ENCODE measurements at places on chromosomes 7 and 10.

DNA sequence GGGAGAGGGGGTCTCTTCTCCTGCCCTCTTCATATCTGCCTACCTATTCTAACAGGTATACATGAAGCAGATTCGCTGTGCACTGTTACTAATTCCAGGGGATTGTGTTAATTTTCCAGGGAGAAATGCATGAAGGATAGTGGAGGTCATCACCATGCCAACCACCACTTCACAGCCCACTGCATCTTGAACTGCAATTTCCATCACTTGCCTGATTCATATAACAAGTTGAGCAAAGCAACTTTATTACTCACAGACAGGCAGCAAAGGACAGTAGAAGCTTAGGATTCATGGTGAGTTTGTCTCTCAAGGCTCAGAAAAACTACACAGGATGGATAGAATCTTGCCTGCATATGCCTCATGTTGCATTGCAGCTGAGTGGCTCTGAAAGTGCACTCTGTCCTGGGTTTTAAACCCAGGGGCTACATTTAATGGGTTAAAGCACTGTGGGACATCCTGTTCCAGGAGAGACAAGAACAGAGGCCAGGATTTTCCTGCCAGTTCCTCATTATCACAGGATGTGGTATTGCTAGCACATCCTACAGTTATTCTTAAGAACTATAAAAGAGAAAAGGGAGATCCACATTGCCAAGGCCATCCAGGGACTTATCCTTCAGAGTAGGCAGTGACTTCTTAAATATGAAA, 136.9 kb upstream of the PRSS1 start:
- DNase-seq = no peak

GRCh38 chr10:11934262-11934661, 108.3 kb downstream of the UPF2 start:
- DNase-seq = no peak

DNA sequence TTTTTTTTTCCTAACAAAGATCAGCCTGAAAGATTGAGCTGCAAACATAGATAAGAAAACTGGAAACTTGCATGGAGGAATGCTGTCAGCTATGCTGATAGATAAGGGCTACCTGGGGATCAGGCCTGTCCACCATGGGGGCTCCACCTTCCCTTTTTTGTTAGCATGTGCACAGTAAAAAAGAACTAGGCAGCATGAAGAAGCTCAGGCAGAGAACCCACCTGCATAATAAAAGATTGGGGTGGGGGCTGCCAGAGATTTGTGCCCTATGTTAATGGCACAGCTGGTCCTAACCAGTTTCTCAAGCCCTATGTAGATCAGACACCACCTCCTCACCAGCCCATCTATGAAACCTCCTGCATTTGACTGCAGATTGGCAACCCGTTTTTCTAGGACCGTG, 45.4 kb upstream of the CACNB2 start:
- DNase-seq = no peak

- DNase-seq = no peak
These were observed 226.9 kb downstream of the ABCA13 start for GRCh38 chr7:48398191-48398590.

DNA sequence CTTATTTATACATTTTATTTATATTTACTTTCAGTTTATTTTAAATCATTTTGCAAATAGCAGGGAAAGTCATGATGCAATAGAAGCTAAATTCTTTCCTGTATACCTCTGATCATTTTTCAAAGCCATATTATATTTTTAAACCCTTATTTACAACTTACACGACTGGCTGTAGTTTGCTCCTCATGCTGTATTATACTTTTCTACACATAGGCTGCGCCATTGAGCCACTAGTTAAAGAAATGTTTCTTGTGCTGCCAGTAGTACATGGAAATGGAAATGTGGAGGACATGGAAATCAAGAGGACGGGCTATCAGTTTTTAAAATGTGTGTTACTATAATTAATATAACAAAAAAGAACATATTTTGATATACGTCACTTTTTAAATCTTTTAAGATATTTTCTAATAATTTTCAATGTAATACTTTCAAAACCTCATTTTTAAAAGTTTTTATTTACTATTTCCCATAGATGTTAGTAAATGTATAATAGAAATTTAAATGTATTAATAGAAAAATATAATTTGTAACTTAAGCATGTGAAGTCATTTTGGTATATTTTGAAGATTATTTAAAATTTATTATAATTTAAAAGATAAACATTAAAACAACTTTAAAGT, 118.5 kb downstream of the VTI1A start:
- DNase-seq = peak; percentile 2

GRCh38 chr10:18364987-18365775, 225.0 kb downstream of the CACNB2 start:
- no peak for DNase-seq

DNA sequence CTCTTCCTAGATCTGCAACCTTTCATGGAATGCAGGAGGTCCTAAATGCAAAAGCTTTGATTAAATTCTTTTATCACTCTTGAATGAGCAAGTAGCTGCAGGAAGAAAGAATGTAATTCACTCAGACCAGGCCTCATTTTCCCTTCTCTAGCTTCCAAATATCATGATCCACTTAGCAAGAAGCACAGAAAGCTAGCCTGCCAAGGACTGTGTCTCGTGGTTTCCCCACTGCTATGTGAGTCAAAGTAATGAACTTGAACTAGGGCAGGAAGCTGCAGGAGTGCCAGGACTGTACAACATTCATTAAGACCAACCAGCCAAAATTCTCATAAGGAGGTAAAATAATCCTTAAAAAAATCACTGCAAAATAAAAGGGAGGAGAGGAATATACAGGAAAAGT, 379.2 kb downstream of the CALN1 start:
- no peak for DNase-seq

GRCh38 chr10:22912763-22913384, 15.0 kb upstream of the ARMC3 start:
- DNase-seq = no peak

GRCh38 chr7:142001163-142001874, 5.6 kb downstream of the MGAM start:
- no peak for DNase-seq

- no peak for DNase-seq
These were observed 36.8 kb downstream of the CCM2 start for GRCh38 chr7:45036796-45037195.

GRCh38 chr10:99827936-99828335, 45.5 kb downstream of the ABCC2 start:
- no peak for DNase-seq

- DNase-seq = no peak
These were observed 11.8 kb downstream of the FAM3C start for GRCh38 chr7:121384265-121384664.

- no peak for DNase-seq
These were observed 3.4 kb upstream of the ACTR3C start for GRCh38 chr7:150326657-150327268.

DNA sequence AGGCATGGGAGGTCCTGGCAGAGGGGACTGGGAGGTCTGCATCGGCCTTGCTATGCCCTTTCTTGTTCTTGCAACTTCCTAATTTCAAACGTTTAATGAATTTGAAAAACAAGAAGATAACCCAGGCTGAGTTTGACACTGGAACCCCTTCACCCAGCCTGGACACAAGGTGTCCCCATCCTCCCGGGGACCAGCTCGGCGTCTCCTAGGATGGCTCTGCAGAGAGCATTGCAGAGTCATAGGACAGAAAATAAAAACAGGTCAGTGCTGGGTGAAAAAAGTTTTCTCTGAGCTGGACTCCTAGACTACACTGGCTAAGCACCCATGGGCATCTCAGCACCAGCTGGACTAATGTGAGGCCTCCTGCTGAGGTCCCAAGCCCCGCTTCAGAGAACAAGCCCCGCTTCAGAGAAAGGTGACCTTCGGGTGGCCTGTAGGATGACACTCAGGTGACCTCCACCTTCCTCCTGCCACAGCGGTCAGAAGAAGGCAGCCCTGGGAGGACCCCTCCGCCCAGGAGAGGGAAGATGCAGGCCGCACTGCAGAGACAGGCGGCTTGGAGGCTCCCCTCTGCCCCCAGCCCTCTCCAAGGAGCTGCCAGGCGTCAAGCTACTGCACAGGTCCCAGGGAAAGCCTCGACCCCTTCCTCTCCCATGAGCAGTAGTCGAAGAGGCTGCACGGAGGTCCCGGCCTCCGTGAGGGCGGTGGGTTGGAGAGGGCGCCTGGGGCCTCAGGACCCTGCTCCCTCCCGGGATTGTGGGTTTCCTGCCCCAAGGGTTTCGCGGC, 9.3 kb upstream of the UNCX start:
- no peak for DNase-seq

DNA sequence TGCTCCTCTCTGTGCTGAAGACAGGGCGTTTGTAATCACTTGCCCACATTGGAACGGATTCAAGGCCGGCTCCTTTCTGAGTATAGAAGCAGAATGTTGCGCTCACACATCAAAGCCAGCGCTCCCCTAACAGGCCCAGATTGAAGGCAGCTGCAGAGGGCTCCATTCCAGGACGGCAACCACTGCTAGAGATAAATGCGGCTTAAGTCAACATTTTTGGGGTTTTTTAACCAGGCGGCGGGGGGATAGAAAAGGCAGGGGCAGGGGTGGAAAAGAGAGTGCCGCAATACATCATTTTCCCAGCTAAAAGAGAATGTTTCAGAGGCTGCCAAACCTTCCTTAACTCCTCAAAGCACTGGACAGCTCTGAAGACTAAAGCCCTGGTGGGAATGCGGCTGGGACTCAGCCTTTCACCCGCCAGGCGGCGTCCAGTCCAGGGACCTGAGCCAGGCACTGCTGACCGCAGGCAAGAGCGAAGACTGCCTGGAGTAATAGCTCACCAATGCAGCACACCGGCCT, 189.6 kb downstream of the TNS3 start:
- DNase-seq = no peak

DNA sequence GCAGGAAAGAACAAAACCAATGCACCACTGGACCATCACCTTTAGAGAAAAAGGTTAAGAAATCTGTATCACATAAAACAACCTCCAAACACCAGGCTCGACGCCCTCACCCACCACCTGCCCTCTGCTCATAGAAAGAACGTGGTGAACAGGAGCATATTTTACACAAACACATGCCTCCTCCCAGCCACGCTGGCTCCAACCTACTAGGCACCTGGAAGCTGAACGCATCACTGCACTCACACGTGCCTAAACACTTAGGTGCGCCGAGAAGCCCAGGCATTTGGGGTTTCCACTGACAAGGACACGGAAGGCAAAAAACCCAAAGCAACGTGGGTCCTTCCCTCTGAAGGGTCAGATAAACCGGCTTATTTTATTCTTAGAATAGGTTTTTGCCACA, 56.0 kb downstream of the PTPRN2 start:
- DNase-seq = peak; percentile 47

DNA sequence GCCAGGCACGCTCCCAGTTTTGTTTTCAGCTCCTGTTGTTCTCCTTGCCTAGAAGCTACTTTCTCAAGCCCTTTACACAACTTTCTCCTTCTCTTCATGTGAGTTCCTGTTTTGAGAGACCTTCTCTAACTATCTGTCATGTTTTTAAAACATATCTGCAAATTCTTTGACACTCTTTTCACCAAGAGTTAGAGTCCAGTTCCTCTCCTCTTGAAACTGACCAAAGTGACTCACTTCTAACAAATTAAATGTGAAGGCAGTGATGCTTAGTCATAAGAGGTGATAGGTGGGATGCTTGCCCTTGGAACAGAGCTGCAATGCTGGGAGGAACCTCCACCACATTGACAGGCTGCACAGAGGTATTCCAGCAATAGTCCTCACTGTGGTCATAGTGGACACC, 25.3 kb downstream of the ZSCAN25 start:
- no peak for DNase-seq

DNA sequence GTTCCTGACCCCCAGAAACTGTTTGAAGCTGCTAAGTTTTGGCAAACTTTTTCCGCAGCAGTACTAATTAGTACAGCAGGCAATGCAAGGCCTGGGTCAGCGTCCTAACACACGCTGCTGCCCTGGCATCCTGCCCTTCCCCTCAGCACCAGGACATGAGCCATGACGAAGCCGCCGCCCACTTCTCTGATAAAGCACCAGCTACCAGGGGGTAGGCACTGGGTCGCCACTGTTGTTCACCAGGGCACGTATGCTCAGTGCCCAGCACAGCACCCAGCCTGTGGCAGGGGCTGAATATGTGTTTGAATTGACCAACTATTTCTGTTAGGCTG, 59.5 kb downstream of the CHST15 start:
- no peak for DNase-seq

DNA sequence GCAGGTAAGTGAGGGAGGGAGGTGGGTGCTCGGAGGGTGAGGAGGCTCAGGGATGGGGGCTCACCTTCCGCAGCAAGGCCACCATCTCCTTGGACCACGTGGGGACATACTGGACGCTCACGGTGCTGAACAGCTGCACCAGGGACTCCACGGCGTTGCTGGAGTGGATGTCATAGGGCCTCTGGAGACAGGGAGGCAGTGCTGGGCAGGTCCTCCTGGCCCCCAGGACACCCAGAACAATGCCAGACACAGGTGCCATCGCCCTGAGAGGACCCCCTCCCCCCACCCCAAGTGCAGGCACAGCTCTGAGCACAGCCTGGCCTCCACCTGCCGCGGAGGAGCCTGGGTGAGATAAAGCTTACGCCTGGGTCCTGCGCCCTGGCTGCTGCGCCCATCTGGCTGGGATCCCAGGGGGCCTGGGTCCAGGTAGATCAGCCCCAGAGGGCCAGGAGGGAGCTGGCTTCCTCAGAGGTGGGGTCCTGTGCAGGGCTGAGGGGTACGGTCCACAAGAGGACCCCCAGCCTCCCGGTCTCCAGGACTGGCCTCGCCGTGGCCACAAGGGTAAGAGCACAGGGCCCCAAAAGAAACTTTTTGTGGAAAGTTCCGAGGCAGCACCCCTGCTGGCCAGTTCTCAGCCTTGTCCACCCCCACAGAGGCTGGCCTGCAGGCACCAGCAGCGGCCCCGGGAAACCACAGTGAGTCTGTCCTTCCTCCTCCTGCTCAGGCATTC, 37.8 kb downstream of the DPYSL4 start:
- DNase-seq = no peak

DNA sequence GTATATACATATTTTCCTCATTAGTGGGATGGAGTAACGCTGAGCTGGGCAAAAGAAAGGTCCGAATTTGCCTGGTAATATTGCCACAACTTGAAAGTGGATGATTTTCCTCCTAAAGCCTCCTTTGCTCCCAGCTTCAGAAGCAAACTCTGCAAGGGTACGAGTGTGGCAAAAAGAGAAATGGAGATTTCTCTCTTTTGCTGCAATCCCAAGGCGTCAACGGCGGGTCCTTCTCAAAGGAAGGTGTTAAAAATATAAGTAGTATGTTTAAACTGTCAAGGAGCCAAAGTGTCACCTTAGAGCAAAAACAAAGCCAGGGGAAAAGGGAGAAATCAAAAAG, 12.4 kb upstream of the HOXA2 start:
- DNase-seq = no peak

- DNase-seq = no peak
These were observed 43.5 kb downstream of the NHLRC2 start for GRCh38 chr10:113897693-113898618.
